ENCODE measurements at places on chromosomes 2 and 18.

- DNase-seq, result no peak
Measured at GRCh38 chr18:53941601-53942338, 282.7 kb downstream of the MBD2 start.

- no peak for DNase-seq
Measured at GRCh38 chr2:8058652-8059051, 623.2 kb upstream of the ID2 start.

GRCh38 chr2:152247337-152247695, 71.8 kb upstream of the STAM2 start:
- DNase-seq, result no peak

GRCh38 chr2:109422071-109422757, 191.6 kb downstream of the SEPTIN10 start:
- DNase-seq, result no peak

DNA sequence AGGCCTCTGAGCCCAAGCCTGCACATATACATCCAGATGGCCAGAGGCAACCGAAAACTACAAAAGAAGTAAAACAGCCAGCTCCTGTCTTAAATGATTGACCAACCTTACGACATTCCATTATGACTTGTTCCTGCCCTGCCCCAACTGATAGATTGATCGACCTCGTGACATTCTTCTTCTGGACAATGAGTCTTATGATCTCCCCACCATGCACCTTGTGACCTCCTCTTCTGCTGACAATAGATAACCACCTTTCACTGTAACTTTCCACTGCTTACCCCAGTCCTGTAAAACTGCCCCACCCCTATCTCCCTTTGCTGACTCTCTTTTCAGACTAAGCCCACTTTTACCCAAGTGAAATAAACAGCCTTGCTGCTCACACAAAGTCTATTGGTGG, 670.0 kb upstream of the PKDCC start:
- no peak for DNase-seq

GRCh38 chr2:240663546-240664190, 19.0 kb downstream of the AQP12B start:
- no peak for DNase-seq

DNA sequence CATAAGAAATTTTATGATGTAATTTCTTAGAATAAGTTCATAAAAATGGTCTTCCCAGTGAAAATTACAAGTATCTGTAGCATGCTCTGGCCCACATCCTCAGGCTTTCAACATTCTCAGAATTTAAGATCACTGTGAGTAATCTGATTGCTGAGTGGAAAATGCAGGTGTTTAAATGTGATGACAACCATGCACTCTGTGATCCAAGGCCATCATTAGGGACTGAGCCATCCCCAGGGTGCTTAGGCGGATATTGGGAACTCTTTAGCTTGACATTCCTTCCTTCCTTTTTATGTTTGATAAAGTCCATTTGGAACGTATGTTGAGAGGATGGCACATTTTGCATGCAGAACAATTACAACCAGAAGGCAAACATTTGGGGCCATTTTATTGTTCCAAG, 95.5 kb downstream of the ARL4C start:
- no peak for DNase-seq

- DNase-seq, result no peak
Measured at GRCh38 chr18:67001052-67001451, 397.2 kb upstream of the CDH19 start.

GRCh38 chr2:231384109-231384435, 11.4 kb upstream of the B3GNT7 start:
- DNase-seq, result no peak

GRCh38 chr2:1791685-1792435, 47.5 kb upstream of the PXDN start:
- DNase-seq, result no peak

DNA sequence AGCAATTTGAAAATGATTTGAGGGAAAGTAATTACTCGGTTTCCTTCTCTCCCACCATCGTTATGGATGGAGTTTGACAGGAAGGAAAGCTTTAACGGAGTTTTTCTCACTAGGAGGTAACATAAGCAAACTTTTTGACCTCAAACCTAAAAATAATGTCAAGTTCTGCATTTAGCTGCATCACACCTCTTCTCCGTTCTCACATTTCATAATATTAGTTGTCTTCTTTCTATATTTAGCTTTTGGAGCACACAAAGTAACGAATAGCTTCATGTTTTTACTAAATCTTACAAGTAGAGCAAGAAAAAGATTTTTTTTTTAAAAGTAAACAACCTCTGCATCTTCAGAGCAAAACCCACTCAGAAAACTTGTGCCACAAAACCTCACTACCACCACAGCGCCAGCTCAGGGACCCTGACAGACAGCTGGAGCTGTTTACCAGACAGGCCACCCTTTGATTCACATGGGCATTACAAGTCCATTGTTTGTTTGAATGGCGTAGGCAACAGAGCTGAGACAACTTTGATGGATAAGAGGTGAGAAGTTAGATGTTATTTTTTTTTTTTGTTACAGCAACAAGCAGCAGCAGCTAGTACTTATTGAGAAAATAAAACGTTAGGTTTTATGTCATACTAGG, 21.9 kb upstream of the ICOS start:
- no peak for DNase-seq

DNA sequence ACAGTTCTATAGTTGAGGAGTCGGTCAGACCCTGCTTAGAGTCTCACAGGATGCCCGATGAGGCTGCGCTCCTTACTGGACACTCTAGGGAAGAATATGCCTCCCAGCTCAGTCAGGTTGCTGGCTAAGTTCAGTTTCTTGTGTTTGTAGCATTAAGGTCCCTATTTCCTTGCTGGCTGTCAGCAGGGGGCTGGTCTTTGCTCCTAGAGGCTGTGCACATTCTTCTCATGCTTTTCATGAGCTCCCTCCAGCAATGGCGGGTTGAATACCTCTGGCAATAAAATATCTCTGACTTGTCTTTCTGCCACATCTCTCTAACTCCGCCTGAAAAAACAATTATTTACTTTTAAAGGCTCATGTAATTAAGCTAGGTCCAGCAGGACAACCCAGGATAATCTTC, 79.4 kb upstream of the DNAJC10 start:
- no peak for DNase-seq

GRCh38 chr2:213189001-213189899, 37.8 kb upstream of the IKZF2 start:
- DNase-seq, result no peak

- DNase-seq, result no peak
Measured at GRCh38 chr2:103847276-103847675, 1006.6 kb upstream of the POU3F3 start.

DNA sequence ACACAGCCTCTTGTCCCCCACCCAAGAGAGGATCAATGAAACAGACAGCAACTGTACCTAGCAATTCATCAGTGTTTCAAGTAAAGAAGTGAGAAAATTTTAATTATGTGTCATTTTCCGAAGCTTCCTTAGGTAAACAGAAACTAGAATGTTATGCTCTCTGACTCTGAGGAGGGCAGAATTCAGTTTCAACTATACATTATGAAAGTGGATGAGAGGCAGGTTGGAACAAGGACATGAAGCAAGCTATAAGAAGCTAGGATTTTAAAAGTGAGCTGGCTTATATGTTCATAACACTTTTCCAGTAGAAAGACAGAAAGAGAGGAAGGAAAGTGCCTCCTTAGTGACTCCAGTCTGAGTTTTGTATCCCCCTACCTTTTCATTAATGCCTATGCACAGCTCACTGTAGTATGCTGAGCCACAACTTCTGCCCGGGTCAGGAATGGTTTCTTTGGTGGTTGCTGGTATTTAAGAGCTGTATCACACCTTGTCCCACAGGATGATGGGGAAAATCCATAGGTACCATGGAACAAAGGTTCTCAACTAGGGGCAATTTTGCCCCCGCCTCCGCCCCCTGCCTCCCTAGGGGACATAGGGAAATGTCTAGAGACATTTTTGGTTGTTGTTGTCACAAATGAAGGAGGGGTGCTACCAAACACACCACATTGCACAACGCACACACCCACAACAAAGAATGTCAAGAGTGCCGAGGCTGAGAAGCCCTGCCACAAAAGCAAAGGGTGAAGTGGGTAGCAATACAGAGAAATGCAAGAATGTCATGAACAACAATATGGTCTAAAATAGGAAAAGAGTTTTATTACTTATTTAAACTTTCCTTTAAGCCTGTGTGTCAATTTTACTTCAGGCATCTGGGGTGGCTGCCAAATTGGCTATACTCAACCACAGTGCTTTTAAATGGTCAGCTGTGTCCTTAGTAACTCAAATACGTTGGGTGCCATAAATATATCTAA, 161.0 kb upstream of the ZFP36L2 start:
- no peak for DNase-seq

GRCh38 chr2:126761981-126762878, 106.3 kb downstream of the GYPC start:
- DNase-seq, result peak; percentile 74

DNA sequence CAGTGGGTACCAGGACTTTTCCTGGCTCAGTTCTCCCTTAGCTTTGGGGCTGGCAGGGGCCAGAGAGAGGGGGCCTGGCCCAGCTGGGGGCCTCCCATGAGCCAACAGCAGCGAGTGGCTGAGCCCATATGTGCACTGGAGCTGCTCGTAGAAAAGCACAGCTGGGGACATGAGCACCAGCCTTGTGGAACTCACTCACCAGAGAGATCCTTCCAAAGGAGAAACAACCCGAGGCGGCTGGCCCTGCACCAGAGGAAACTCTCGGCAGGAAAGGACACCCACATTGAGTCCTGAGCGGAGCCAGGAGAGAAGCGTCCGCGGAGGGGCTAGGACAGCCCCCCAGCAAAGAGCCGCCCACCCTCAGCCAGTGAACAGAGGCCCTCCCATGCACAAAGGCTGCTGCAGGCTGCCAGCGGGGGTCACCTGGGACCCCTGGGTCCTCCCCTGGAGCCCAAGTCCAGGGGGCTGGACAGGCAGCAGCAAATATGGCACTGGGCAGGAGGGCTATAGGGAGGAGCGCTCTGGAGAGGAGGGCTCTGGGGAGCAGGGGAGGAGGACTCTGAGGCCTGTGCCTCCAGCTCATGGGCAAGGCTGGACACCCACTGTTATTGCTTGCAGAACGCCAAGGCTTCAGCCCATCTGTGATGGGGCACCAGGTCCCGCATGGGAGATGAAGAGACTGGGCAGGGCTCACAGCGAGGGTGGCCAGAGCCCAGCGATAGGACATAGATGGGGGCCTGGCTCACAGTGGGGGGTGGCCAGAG, 42.1 kb upstream of the SNED1 start:
- DNase-seq, result no peak

Data from activated naive CD8-positive, alpha-beta T cell treated with anti-CD3 and anti-CD28 coated beads, Interleukin-2, amount 10 ng/mL, durations not matched to agents 7 days and 5 days (primary cell).